Hematopoietic multipotent progenitor cell treated with erythropoietin and hydrocortisone succinate and interleukin-3 and kit ligand, for 17 days (in vitro differentiated cells): ENCODE measurements at places on chromosomes 13 and 19.
A peak's percentile ranks its signal among the peaks of the same experiment; 100 is the strongest.

- DNase-seq: no peak
Observed at GRCh38 chr13:113592571-113592970, 8.0 kb downstream of the TFDP1 start.

GRCh38 chr13:93646245-93646644 lies 419.6 kb downstream of the GPC6 start:
- no peak for DNase-seq

DNA sequence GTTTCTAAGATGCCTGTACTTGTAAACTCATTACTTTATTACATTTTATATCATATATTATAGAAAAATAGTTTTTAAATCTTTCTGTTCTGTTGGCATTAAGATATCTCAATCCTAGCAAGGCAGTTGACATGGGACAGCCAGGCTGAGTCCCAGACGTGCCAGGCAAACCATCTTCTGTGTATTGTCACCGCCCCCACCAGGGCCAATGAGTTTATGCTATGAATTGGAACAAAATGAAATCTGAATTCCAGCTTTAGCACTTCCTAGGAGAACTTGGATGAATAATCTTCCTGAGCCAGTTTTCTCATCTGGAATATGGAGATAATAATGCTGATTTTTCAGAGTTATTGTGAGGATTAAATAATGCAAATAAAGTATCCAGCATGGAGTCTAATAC lies 79.9 kb upstream of the GSX1 start:
- peak; percentile 70 for DNase-seq

- DNase-seq: no peak
Observed at GRCh38 chr19:20612711-20613316, 47.2 kb upstream of the ZNF737 start.

DNA sequence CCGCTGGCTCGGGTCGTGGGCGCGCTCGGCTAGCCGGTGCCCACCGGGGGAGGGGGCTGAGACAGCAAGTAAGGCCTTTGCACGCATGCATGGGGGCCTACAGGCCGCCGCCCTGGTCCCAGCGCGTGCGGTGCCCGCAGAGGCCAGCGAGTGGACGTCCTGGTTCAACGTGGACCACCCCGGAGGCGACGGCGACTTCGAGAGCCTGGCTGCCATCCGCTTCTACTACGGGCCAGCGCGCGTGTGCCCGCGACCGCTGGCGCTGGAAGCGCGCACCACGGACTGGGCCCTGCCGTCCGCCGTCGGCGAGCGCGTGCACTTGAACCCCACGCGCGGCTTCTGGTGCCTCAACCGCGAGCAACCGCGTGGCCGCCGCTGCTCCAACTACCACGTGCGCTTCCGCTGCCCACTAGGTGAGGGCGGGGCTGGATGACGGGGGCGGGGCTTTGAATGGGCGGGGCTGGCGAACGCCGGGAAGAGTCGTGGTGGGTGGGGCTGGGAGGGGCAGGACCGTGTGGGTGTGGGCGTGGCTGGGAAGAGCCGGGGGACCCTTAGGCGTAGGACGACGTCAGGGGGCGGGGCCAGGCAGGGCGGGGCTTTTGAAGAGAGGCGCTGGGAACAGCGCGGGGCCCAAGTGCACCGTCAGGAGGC lies 2.1 kb downstream of the CILP2 start:
- DNase-seq: peak; percentile 86

GRCh38 chr19:3179739-3180293 lies 1.2 kb downstream of the S1PR4 start:
- DNase-seq: peak; percentile 14

- DNase-seq: no peak
Observed at GRCh38 chr13:35554972-35555623, 78.6 kb upstream of the MAB21L1 start.

DNA sequence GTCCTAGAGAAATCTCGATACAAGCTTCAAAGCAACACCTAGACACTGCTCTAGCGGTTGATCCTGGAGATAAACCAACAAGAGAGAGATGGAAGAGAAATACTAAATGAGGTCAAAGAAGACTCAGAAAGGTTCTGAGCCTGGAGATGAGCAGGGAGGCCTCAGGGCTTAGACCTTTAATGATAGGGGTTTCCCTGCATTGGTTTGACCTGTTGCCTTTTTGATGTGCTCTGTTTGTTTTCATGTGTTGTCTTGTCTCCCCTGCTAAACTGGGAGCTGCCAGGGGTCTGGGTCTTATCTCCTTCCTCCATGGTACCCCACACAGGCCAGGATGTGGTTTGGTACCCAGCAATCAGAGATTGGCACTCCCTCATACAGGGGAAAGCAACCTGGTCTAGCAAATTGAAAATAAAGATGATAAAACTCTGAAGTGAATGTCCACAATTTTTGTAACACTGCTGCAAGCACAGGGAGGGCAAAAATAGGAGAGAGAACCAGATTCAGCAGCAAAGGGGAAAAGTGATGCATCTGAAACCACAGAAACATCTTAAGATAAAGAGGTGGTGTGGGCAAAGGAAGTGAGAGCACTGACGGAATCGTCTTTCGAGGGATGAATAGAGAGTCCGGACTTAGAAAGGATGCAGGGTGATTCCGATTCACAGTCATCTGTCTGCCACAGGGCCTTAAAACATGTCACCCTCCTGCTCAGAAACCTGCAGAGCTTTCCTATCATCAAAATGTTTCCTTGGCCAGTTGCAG lies 3.5 kb downstream of the FFAR2 start:
- no peak for DNase-seq

DNA sequence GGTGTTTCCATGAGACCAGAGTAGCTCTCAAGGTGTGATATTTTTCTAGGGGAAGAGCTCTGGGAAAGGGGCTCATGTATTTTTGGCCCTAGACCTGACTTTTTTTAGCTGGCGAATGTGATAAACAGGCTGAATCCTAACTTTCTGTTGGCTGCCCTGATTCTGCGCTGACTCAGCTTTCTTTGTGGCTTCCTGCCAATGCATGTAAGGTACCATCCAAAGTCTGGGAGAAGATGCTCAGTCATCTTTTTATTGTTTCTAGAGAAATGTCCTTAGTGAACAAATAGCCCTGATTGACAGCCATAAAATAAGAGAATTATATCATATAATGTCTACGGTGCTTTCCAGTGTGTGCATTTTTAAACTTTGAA lies 113.6 kb upstream of the MBNL2 start:
- peak; percentile 63 for DNase-seq

GRCh38 chr19:31140717-31141116 lies 208.5 kb downstream of the TSHZ3 start:
- no peak for DNase-seq

GRCh38 chr19:40611096-40611495 lies 9.9 kb downstream of the LTBP4 start:
- no peak for DNase-seq

GRCh38 chr13:72431981-72432682 lies 295.3 kb downstream of the MZT1 start:
- DNase-seq: no peak
